ENCODE measurements at places on chromosomes 13 and 19. TPM values are rescaled to one million over a fixed set of nuclear protein-coding genes. Genes with fewer than 3 reads are reported as not detected.

Gene TMEM86B
- total RNA-seq, result 0.53 TPM

Gene NANOS2
- total RNA-seq, result not detected

GRCh38 chr13:66159511-66159910 lies 1070.6 kb downstream of the PCDH9 start:
- no peak for DNase-seq

GRCh38 chr19:12766051-12766521 lies 9.3 kb downstream of the HOOK2 start:
- no peak for DNase-seq

Data from bronchial epithelial cell (primary cell).